ENCODE measurements at places on chromosomes 7 and 10.

- DNase-seq = no peak
These were observed 24.7 kb downstream of the WNT8B start for GRCh38 chr10:100487529-100487928.

GRCh38 chr7:31125171-31125570 is 73.1 kb downstream of the ADCYAP1R1 start:
- DNase-seq = no peak

GRCh38 chr10:29713450-29713849 is 78.7 kb upstream of the SVIL start:
- DNase-seq = no peak

DNA sequence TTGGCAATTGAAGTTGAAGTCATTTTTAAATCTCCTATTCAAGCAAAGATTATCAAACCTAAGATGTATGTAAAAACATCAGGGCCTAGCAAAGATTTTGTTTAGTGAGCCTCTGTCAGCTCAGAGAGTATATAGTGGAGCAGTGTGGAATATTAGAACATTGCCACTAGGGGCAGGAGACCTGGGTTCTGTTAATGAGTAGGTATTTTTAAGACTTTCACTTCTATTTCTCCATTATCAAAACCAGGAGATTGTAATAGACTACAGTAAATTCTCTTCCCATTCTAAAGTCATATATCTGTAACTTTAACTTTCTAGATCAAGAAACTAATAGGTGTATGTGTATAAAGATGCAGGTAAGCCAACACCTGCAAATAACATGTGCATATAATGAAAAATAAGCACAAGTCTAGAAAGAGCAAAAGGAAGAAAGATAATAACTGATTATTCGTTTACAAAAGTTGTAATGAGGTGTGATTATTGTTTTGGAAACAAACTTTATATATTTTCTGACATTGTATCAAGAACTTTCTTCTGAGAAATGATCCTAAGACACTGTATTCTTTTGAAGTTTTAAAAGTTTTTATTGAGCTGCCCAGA is 64.4 kb downstream of the KCND2 start:
- no peak for DNase-seq

DNA sequence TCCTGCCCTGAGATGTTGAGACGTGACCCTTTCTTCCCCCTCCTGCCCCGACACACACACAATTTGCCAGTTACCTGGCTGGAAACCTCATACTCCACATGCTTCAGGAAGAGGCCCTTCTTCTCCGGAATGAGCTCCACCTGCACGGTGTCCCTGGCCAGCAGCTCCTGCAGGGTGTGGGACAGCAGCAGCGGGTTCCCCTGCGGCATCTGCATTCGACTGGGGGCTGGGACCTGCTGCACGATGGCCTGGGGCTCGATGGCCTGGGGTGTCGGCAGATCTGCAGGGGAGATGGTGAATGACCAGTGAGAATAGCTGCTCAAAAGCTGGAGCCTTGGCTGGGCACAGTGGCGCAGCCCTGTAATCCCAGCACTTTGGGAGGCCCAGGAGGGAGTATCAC is 36.0 kb downstream of the NUDT1 start:
- DNase-seq = no peak

DNA sequence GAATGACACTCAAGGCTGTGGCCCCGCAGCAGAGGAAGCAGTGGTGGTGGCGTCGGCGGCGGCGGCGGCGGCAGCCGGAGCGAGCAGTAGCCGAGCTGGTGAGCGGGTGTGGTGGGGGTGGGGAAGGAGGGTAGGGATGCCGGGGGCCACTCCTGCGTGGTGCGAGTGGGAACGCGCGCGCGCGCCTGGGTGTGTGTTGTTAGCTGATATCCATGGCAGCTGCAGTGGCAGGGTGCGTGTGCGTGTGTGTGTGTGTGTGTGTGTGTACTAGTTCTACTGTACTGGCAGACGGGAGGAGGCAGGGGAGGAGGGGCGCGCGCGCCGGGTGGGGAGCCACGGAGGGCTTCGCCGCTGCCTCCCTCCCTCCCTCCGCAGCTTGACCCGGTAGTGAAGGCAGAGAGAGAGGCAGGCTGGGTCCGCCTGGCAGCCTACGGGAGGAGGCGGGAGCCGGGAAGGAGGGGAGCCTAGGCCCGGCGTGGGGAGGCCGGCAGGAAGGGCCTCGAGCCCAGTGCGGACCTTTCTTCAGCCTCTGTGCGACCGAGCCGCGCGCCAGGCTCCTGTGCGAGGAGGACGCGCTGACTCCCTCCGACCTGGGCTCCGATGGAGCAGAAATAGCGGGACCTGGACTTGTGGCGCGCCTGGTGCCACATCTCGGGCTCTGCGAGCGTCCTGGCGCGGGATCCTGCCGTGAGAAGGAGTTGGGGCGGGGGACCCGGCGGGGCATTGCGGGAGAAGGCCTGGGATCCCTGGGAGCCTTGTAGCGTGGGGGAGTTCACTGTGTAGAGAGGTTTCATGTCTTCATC is at the start of gene MAGI2:
Gene MAGI2, minus strand, starts transcription at position 110 of the 803 bp plus-strand sequence. CDS start 347 bp downstream, outside the sequence.
- no peak for DNase-seq

- no peak for DNase-seq
These were observed 334.1 kb downstream of the HPSE2 start for GRCh38 chr10:98901441-98902110.

DNA sequence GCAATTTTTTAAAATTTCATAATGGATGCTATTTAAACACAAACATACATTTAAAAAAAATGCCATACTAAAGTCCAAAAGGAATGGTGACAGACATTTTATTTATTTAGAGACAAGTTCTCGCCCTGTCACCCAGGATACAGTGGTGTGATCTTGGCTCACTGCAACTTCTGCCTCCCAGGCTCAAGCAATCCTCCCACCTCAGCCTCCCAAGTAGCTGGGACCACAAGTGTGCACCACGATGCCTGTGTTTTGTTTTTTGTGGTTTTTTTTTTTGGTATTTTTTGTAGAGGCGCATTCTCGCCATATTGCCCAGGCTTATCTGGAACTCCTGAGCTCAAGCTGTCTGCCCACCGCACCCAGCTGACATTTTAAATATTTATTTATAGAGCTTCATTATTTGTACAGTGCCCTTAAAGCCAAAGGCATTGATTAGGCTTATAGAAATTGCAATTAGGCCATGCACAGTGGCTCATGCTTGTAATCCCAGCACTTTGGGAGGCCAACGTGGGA is 703.5 kb downstream of the AUTS2 start:
- no peak for DNase-seq

GRCh38 chr10:13056456-13057077 is 43.4 kb upstream of the OPTN start:
- DNase-seq = no peak

DNA sequence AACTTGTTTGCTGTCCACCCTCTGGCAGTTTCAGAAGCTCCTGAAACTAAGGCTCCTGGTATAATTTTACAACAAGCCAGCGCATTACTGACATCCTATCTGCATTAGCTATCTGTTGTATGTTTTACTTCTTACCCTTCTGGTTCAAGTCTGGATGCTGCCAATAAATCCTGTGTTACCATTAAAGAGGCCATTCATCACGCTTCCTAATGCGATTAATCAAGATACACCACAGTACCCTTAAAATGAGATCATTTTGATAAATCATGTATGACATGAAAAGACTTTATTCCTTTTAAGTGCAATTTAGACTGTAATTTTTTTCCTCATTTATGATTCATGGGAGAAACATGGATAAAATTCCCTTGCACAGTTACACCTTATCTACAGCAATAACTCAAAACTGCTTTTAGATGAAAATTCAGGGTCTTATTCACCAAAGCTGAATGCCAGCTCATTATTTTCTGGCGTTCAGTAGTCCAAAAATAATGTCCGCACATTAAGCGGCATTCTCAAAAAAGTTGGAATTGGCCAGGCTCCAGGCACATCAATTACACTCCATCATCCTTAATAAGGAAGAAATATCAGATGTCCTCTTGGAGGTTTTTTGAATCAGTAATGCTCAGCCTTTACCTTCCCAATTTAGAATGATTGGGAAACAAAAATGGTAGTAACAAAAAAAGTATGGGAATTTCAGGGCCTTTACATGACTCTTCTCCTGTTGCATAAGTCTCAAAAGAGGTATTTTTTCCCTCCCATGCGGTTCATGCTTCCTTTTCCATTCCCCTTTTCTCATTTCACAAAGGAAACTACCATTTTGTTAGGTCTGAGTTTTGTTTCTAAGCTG is 878.5 kb downstream of the LRMDA start:
- DNase-seq = no peak

GRCh38 chr7:103474956-103475355 is 28.9 kb upstream of the SLC26A5 start:
- DNase-seq = no peak

Data from GM06990 (cell line).